Esophagus squamous epithelium (tissue), 5 donors: ENCODE measurements at places on chromosomes 2 and 18.

DNA sequence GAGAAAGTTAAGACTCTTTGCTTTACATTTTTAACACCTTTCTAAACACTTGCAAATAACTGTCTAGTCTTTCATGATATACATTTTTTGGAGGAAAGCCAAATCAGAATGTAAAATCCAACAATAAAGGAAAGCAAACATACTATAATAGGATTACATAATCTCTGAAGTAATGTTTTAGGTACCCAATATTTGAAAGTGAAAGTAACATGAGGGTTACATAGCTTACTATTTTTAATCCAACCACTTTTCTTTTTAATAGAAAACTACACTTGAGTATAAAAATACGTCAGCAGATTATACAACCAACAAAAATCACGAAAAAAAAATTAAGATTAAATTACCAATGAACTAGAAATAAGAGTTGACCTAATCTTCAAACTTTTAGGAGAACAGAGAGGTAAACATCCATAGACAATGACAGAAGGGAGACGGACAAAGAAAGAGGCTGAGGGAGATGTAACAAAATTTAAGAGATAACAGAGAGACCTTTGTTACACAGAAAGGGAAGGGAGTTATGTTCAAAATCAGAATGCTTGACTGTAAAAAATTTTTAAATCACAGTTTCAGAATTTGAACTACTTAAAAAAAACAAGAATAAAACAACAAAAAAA, 150.0 kb downstream of the IKZF2 start:
- DNase-seq: no peak

DNA sequence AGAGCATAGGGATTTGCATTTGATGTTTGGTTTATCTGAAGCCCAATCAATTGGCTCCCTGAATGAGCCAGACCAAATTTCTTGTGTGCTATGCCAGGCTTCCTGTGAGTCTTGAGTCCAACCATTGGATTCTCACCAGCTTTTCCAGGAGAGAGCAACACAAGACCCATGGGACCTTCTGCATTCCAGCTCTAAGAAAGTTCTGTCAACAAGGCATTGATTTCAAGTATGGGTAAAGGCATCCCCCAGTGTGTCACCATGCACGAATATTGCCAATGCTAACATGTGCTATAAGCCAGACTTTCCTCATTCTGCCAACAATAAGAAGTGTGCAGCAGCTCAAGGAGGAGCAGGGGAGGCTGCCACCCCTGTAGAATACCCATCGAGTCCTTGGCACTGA, 266.6 kb downstream of the ETAA1 start:
- DNase-seq: no peak

- no peak for DNase-seq
Observed at GRCh38 chr2:44324971-44325426, 36.3 kb downstream of the PREPL start.

- no peak for DNase-seq
Observed at GRCh38 chr2:23625726-23626125, 240.7 kb downstream of the KLHL29 start.

- no peak for DNase-seq
Observed at GRCh38 chr2:27954221-27954673, 63.7 kb downstream of the BABAM2 start.

DNA sequence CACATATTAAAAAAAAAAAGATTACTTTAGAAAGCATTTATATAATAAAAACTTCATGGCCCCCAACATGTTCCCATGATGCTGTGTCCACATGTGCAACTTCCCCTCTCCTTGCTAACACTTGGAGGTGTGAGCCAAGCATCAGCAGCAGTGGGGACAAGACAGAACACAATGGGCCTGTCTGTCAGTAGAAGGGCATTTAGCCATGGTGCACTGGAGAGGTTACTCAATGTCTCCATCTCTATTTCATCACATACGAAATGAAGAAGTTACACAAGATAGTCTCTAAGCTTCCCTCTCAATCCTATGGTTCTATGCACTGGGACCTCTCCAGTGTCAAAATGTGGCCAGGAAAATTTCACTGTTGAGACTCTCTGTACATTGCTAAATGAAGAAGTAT, 2.5 kb downstream of the VIT start:
- DNase-seq: no peak

- no peak for DNase-seq
Observed at GRCh38 chr18:58993260-58993659, 128.6 kb downstream of the ZNF532 start.

- DNase-seq: no peak
Observed at GRCh38 chr2:5164776-5165525, 527.2 kb upstream of the SOX11 start.

GRCh38 chr18:8705961-8706790, 820 bp downstream of the MTCL1 start:
- no peak for DNase-seq

DNA sequence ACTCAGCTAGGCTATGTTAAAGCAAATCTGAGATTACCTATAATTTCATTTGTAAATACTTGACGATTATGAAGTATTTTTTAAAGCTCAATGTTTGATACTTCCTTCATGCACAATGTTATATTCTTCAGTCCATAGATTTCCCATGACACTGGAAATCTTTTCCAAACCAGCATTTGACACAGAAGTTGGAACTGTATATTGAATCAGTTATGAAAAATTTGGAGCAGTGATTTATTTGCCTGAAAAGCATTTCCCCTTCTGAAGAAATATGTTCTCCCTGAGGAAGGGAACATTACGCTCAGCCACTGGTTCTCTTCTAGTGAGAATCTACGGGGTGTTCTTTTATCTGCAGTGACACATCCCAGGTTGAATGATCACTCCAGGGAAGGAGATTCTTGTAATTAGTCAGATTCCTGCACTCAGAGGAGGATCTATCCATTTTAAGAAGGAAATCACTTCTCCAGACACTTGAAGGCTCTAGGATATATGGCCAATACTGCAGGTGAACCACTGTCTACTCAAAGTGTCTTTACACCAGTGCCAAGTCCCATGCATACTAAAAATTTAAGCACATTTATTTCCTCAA, 64.7 kb downstream of the HNRNPLL start:
- no peak for DNase-seq

DNA sequence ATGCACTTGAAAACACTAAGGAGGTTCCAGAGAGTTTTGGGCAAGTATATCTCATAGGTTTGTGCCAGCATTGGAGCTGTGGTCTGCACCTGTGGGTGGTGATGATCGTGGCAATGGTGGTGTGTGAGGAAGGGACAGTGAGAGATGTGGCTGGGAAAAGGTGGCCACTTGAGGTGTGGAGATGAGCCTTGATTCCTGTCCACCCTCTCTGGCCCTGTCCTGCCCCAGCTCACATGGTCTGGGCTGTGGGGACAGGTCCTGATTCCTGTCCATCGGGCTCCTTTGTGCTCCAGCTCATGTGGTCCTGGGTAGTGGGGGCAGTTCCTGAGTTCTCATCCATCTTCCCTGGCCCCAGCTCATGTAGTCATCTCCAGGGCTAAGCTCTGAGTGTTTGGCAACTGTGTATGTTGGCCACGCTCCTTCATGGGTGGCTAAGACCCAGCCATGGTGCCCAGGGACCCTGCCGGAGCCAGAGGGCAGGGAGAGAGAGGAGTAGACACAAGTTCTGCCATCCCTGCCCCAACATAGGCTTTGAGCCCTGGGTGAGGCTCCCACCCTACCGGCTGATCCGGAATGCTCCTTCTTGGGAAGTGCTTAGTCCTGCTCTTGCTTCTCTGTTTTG, 294.4 kb upstream of the HDAC4 start:
- no peak for DNase-seq

DNA sequence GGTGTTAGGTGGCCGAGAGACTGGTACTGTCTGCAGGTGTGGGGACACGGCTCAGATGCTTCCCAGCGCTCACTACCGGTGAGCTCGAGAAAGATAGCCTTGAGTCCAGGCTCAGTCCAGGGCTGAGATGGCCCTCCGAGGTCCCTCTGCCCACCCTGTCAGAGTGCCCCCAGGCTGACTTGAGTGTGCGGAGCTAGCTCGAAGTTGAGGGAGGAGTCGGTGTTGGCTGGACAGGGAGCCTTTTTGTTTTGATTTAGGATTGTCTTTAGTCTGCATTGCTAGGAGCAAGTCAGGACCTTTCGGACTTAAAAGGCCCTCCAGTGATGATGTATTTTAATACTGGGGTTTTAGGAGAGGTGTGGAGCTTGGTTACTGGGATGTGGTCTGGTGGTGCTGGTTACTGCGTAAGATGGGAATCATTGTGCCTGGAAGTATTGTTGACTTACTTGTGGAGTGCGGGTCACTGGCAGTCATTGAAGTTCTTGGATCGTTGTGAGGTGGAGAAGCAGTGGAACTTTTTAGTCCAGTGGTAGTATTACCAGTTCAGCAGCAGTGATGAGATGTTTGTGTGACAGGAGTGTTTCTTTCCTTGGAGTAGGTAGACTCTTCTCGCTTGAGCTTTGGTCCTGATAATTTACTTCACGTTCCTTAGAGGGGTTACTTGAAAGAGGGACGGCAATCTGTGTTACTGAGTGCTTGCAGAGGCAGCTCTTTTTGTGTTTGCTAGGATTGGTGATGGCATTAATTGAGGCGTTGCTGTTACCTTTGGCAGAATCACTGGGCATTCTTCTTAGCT, 633 bp downstream of the KIAA1328 start:
- DNase-seq: peak; percentile 40

DNA sequence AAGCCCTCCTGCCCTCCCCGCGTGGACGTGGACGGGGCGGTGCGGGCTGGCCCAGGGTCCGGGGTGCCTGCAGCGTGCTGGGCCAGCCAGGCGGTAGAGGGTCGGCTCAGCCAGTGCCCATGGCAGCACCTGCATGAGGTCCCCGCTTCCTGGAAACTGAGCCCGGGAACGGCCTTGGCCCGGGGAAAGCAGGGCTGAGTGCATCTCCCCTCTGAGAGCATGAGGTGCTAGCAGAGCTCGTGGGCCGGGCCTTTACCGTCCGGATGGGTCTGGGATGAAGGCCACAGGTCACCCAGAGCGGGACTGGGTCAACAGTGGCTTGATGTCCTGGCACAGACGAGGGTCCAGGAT, 39.8 kb downstream of the TSHZ1 start:
- no peak for DNase-seq

GRCh38 chr2:26993768-26994167, 23.3 kb downstream of the MAPRE3 start:
- no peak for DNase-seq

- DNase-seq: no peak
Observed at GRCh38 chr2:6896930-6897759, 19.6 kb downstream of the RSAD2 start.

DNA sequence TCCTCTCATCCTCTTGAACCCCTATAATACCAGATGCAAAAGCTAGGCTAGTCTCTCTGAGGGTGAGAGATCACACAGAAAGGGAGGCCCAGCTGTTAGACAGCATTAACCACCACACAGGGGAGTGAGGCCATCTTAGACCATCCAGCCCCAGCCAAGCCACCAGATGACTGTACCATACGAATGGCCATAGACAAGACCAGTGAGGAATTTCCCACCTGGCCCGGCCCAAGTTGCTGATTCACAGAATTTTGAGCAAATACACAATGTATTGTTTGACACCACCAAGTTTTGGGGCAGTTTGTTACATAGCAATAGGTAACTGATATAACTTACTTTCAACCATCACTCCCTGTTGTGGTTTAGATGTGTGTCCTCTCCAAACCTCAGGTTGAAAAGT, 98.2 kb upstream of the CTNNA2 start:
- no peak for DNase-seq

- no peak for DNase-seq
Observed at GRCh38 chr2:234411793-234412192, 85.1 kb downstream of the ARL4C start.

DNA sequence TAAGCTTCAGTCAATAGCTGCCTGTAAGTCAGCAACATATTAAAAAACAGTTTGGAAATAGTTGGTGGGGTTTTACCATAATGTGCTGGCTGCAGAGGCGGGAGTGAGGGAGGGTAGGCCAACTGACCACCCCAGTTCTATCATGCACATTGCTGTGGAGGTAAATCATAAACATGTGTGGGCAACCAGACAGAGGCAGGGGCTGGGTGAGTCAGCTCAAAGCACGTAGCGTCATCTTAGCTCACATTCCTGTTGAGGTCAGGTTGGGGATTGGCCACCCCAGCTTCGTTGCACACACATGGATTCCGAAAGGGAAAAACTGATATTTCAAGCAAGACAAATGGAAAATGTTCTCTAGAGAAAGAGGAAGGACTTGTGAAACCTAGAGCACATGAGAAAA, 19.5 kb downstream of the GPR45 start:
- no peak for DNase-seq

GRCh38 chr18:12005538-12006487, 24.5 kb downstream of the IMPA2 start:
- DNase-seq: no peak

GRCh38 chr18:59865241-59865986, 34.4 kb upstream of the PMAIP1 start:
- DNase-seq: no peak

GRCh38 chr2:142876423-142876822, 1.0 kb upstream of the KYNU start:
- DNase-seq: no peak

- DNase-seq: no peak
Observed at GRCh38 chr2:106570316-106570715, 83.2 kb downstream of the CD8B2 start.

DNA sequence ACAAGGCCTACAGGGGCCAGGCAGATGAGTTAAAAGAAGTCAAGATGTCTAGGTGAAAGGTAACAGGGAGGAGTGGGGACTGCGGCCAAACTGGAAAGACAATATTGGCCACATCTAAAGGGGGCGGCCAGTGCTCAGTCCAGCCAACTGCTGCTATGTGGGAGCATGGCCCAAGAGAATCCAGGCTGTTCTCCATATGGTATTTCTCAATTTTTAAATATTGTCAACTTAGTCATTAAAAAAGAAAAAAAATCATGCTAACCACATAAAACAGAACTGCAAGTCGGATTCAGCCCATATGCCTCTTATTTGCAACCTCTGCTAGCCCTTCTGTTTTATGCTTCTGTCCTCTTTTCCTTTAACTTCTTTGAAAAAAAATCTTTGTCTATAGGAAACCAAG, 14.8 kb downstream of the TRABD2A start:
- no peak for DNase-seq

DNA sequence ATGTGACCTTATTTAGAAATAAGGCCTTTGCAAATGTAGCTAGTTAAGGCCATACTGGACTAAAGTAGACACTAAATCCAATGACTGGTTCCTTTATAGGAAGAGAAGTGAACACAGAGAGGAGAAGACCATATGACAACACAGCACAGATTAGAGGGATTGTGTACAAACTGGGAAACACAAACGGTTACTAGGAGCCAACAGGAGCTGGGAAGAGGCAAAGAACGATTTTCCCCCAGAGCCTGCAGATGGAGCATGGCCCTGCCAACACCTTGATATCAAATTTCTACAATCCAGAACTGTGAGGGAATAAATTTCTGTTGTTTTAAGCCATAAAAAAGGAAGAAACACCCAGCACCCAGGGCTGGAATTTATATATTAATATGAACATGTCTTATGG, 38.7 kb upstream of the COL5A2 start:
- no peak for DNase-seq

- DNase-seq: no peak
Observed at GRCh38 chr2:240236217-240237111, 96.0 kb upstream of the OTOS start.

GRCh38 chr2:8158711-8159110, 523.1 kb upstream of the ID2 start:
- DNase-seq: no peak

GRCh38 chr2:85925216-85925671, 36.5 kb upstream of the ST3GAL5 start:
- DNase-seq: no peak

- DNase-seq: no peak
Observed at GRCh38 chr2:205338156-205338555, 344.1 kb upstream of the NRP2 start.
